ENCODE measurements at places on chromosomes 5 and 9.
A peak's percentile ranks its signal among the peaks of the same experiment; 100 is the strongest.

DNA sequence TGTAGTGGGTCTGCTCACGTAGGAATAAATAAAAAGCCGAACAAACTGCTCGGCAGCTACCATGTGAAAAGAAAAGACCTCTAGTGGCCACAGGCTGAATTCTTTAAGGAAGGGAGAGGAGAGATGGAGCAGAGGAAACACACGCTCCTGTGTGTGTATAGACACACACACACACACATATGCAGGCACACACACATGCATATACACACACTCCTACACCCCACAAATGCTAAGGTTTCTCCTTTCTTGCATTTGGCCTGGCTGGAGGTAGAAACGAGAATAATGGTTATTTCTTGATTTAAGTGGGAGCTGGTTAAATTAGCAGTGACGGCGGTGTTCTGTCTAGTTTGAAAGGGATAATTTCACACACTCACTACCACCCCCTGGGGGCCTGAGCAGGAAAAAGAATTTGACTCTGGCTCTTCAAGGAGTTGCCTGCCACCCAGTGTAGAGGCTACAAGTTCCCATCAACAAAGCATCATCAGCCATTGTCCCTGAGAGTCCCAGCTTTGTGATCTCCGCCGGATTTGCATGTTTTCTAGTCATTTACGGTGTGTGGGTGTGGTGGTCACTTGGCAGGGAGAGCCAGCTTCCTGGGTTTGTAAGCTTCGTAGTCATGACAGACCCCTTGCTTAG is at the start of gene INSYN2B:
Gene INSYN2B, minus strand, starts transcription at position 78 of the 636 bp plus-strand sequence. CDS start 96,597 bp downstream, outside the sequence.
- DNase-seq, result peak; percentile 76

GRCh38 chr5:664994-665360 is 28.2 kb downstream of the TPPP start:
- no peak for DNase-seq

GRCh38 chr5:73229271-73229670 is 56.3 kb downstream of the TMEM174 start:
- DNase-seq, result no peak

DNA sequence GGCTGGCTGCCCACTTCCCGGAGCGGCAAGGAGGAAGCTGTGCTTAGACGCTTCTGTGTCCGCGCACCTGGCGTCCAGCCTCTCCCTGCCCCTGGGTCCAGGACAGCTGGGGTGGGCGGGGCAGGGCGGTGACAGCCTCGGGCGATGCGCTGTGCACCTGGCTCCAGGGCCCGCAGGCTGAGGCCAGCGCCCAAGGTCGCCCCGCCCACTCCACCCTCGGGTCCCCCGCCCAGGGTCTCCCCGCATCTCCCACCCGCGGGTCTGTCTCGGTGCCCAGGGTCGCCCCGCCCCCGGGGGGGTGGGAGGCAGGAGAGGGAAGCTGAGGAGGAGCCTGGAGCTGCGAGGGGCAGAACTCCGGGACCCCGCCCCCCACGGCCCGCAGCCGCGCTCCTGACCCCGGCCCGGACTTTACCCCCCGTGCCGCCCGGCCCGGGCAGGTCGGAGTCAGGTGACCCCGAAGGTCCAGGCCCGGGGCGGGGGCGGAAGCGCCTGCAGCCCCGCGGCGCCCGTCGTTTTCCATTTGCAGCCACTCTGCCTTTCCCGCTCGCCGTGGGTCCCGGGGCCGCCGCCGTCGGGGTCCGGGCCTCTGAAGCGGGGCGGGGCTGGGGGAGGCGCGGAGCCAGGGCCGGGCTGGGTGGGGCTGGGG is at the start of gene ENTPD8:
Gene ENTPD8, minus strand, starts transcription at position 69 of the 646 bp plus-strand sequence. CDS start 3,072 bp downstream, outside the sequence.
- no peak for DNase-seq

DNA sequence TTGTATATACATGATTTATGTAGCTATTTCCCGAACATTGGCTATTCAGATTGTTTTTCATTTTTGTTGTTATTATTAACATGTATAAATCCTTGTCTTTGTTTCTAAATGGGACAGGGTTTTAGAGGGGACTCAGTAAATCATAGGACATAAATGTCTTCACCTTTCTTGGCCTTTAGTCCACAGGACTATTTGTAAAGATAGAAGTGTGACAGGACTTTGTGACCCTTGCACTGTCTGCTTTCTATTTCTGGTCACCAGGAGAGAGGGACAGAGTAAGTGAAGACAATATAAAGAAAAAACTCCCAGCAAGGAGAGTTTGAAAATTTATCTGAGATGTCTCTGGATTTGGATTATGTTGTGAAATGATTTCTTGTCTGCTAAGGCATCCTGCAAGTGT is 78.6 kb upstream of the GOLM1 start:
- DNase-seq, result no peak

GRCh38 chr5:39616131-39616530 is 191.4 kb upstream of the DAB2 start:
- no peak for DNase-seq

GRCh38 chr5:172556971-172557461 is 84.0 kb upstream of the NEURL1B start:
- no peak for DNase-seq

- DNase-seq, result no peak
These were observed 89.7 kb downstream of the DAP start for GRCh38 chr5:10671041-10672008.

- no peak for DNase-seq
These were observed 46.7 kb upstream of the TBC1D9B start for GRCh38 chr5:179954434-179954833.

DNA sequence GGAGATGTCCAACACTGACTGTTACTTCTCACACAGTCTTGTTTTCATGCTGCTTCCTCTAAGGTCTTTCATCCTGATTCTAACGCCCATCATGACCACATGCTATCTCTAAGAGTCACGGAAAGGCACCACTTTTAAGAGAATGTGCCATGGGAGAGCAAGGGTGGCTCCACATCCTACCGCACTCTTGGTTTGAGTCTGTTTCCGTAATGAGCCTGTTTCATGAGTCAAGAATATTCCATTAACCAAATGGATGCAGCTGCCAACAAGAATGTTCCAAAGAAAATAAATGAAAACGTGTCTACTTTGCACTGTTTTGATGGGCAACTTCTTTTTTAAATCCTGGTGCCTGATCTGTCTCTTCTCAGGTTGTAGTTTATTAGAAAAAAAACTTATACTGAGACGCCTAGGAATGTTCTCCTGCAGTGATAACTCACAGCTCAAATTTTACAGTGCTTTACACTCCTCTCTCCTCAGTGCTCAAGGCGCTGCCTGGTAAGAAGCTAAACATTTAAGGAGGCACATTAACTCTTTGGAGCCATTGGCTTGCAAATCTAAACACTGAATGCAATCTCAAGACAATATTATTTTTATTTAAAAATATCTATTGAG is 124.3 kb downstream of the FGF1 start:
- no peak for DNase-seq

Measured in muscle of back (tissue), 13 donors.